Dermis blood vessel endothelial cell (primary cell): ENCODE measurements at places on chromosomes 4 and X. TPM values are rescaled to one million over a fixed set of nuclear protein-coding genes. Genes with fewer than 3 reads are reported as not detected.

- DNase-seq = no peak
Observed at GRCh38 chr4:108168160-108168670, 517 bp downstream of the LEF1 start.

The FGF5 gene
- total RNA-seq = under 0.01 and 0.17 TPM in 2 replicates

The CENPVL1 gene
- not detected in 2 replicates for total RNA-seq

The ERCC6L gene
- 2.4 and 9.4 TPM in 2 replicates for total RNA-seq
